ENCODE measurements at places on chromosomes 16 and 17. TPM values are rescaled to one million over a fixed set of nuclear protein-coding genes. Genes with fewer than 3 reads are reported as not detected.

- no peak for DNase-seq
Measured at GRCh38 chr16:68353366-68353765, 42.5 kb downstream of the PRMT7 start.

DNA sequence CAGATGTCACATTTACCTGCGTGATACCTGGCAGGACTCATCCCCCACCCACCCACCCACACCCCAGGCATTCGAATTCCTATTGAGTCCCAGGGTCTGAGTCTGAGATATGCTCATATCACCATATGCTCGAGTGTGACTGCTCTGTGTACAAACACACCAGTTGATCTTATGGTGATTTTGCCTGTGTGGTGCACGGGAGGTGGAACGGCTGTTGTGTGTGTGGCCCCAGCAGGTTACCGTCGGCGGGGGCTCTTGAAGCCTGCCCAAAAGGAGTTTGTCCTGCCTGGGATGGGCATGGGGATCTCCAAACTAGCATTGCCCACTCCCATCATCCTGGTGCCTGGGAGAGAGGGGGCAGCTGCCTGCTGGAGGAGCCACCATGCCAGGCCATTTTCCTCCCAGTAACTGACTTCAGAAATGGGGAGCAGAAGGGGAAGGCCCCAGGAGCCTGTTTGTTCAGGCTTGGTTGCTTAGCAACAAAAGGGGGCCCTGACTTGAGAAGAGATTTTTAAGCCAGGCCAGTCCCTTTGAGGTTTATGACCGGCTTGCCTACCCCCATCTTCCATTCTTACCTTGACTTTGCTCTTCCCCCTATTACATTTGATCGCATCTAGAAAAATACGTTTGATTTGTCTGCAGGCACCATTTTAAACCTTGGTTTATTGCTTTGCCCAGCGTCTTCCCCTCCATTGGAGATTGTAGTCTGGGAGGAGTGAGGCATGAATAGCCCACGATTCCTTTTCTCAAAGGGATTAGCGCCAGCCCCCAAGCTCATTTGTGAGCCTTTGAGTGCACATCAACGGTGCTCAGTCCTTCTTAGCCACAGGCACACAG lies 217.7 kb downstream of the CCDC182 start:
- DNase-seq, result peak; percentile 92

DNA sequence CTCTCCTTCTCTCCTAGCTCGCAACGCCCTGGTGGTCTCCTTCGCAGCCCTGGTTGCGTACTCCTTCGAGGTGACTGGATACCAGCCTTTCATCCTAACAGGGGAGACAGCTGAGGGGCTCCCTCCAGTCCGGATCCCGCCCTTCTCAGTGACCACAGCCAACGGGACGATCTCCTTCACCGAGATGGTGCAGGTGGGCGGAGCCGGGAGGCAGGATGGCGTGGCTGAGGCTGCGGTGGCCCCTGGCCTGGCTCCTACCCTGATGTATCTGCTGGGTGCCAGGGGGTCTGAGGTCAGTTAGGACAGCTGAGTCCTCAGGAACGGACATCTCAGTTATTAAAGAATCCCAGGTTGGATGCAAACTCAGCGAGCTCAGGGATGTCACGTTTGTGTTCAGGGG lies 16.7 kb downstream of the SLC26A11 start:
- no peak for DNase-seq

Gene ATP2A3
- total RNA-seq, result 2.8 TPM

Gene CNTNAP4
- not detected for total RNA-seq
